ENCODE measurements at places on chromosomes 13 and 19.

DNA sequence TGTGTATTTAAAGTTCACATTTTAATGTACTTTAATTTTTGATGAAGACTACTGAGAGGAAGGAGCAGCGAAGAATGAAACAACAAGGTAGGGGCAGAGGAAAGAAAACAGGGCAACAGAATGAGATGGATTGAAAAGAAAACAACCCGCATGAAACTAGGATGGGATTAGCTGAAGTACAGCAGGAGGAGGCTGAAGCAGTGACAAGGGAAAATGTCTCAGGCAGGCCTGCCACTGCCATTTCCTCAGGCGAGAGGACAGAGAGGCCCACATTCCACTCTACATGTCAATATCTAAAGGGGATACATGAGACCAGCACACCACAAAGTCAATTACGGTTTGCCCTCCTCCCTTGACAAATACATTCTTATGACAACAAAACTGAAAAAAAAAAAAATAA, 1703.2 kb downstream of the EFNB2 start:
- no peak overlapping the region for H3K27ac ChIP-seq
- H3K4me1 ChIP-seq, result no peaks in the 10 kb centered on the region
- DNase-seq, result no peak
- H3K36me3 ChIP-seq, result no peaks in the 10 kb centered on the region

DNA sequence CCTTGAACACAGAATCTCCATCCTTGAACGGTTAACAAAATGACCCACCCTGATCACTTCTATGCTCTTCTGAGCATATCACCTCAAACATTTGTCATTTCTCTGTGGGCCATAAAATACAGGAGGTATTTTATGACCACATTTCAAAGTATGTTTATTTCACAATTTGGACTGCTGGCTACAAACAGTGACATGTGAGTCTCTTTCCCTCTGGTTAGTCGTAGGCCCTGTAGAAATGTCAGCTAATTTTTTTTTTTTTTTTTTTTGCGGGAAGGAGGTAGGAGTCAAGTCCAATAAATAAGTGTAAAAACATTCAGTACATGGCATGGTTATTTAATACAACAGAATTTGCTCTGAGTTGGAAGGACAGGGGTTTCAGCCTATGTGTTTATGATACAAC, 70.7 kb downstream of the FOXO1 start:
- no peak overlapping the region for H3K27ac ChIP-seq
- H3K4me1 ChIP-seq, result peaks cover 8% of the 10 kb centered on the region
- no peak overlapping the region for H3K4me3 ChIP-seq
- no peaks in the 10 kb centered on the region for H3K36me3 ChIP-seq
- no peak for DNase-seq

DNA sequence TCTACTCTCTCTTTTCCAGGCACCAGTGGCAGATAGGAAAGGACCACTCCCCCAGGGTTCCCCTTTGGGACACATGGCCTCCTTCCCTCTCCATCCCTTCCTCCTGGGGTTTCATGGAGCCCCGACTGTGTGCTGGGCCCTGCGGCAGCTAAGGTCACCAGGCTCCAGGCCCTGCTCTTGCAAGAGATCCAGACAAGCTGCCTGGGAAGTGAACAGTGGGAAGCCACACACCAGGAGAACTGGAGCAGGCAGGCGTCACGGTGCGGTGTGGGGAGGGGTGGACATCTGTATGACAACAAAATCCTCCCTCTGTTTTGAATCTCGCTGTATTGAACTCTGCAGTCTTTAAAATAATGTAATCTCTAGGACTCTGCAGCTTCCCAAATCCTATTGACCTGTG, 330.1 kb downstream of the UQCRFS1 start:
- H3K27ac ChIP-seq, result no peak overlapping the region
- no peak overlapping the region for H3K4me3 ChIP-seq
- no peak for DNase-seq

DNA sequence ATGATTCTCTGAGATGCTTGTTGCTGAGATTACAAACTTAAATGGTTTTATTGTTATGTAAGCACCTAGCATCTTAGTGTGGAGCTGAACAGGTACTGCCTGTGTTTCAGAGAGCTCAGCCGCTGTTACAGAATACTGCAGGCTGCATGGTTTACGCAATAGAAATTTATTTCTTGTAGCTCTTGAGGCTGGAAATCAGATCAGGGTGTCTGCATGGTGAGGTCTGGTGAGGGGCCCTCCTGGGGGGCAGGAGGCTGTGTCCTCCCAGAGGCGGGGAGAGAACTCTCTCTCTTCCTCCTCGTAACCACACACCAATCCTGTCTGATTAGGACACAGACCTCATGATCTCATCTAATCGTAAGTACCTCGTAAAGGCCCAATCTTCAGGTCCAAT, 13.1 kb downstream of the ATP11A start:
- DNase-seq, result no peak
- peaks cover 17% of the 10 kb centered on the region for H3K4me1 ChIP-seq
- H3K4me3 ChIP-seq, result no peak overlapping the region
- no peak overlapping the region for H3K27ac ChIP-seq
- H3K36me3 ChIP-seq, result no peaks in the 10 kb centered on the region

GRCh38 chr13:114114006-114114640, 18.3 kb downstream of the RASA3 start:
- H3K27me3 ChIP-seq, result no peaks in the 10 kb centered on the region
- peaks cover 43% of the 10 kb centered on the region for H3K4me1 ChIP-seq
- H3K36me3 ChIP-seq, result no peaks in the 10 kb centered on the region
- DNase-seq, result no peak

GRCh38 chr19:1445932-1446712, 3.8 kb upstream of the APC2 start:
- peak; percentile 79 for DNase-seq
- no peak overlapping the region for H3K27ac ChIP-seq
- peaks cover 21% of the 10 kb centered on the region for H3K36me3 ChIP-seq
- peaks cover 46% of the 10 kb centered on the region for H3K4me1 ChIP-seq

- H3K27me3 ChIP-seq, result no peaks in the 10 kb centered on the region
- no peaks in the 10 kb centered on the region for H3K36me3 ChIP-seq
- H3K4me1 ChIP-seq, result no peaks in the 10 kb centered on the region
- no peak for DNase-seq
- no peak overlapping the region for H3K27ac ChIP-seq
- no peak overlapping the region for H3K4me3 ChIP-seq
Observed at GRCh38 chr13:29543230-29544215, 52.0 kb downstream of the SLC7A1 start.

GRCh38 chr13:111423168-111423785, 102.8 kb downstream of the TEX29 start:
- no peak overlapping the region for H3K27ac ChIP-seq
- H3K4me1 ChIP-seq, result no peaks in the 10 kb centered on the region
- DNase-seq, result no peak
- no peak overlapping the region for H3K4me3 ChIP-seq
- no peaks in the 10 kb centered on the region for H3K36me3 ChIP-seq

GRCh38 chr13:49521224-49521623, 25.5 kb downstream of the PHF11 start:
- no peak overlapping the region for H3K4me3 ChIP-seq
- H3K27me3 ChIP-seq, result no peaks in the 10 kb centered on the region
- no peak for DNase-seq
- H3K36me3 ChIP-seq, result peaks cover 93% of the 10 kb centered on the region

DNA sequence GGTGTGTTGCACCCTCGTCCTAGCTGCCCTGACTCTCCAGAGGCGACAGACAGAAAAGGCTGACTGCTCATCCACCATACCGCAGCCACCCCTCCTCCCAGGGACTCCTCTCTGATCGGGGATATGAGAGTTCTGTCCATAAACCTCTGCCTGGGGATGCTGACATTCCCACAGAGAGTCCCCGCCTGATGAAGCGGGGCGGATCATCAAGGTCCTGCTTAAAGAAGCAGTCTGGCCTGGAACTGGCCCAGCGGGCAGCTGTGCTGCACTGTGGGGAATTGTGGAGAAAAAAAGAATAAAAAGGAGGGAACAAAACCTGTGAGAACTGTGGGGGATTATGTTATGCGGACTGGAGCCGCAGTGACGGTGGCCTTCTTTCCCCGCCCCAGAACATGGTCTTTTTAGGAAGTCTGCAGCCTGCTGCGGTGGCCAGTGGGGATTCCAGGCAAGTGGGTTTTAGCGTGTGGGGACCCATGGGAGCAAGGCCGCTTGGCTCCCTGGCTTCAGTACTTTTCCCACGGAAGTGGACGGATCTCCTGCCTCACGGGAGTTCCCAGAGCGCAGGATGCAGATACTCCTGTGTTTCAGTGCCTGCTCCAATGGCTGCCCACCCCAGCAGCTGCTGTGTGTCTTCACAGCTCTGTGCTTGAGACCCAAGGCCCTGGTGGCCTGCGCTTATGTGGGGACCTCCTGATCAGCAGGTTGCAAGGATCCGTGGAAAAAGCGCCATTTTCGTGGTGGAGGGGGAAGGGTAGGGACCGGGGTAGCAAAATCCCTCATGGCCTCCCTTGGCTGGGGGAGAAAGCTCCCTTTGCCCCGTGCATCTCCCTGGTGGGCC, 1456.2 kb upstream of the SLC10A2 start:
- no peaks in the 10 kb centered on the region for H3K36me3 ChIP-seq
- H3K4me1 ChIP-seq, result no peaks in the 10 kb centered on the region
- DNase-seq, result no peak
- H3K4me3 ChIP-seq, result no peak overlapping the region
- no peak overlapping the region for H3K27ac ChIP-seq
- H3K27me3 ChIP-seq, result no peaks in the 10 kb centered on the region

DNA sequence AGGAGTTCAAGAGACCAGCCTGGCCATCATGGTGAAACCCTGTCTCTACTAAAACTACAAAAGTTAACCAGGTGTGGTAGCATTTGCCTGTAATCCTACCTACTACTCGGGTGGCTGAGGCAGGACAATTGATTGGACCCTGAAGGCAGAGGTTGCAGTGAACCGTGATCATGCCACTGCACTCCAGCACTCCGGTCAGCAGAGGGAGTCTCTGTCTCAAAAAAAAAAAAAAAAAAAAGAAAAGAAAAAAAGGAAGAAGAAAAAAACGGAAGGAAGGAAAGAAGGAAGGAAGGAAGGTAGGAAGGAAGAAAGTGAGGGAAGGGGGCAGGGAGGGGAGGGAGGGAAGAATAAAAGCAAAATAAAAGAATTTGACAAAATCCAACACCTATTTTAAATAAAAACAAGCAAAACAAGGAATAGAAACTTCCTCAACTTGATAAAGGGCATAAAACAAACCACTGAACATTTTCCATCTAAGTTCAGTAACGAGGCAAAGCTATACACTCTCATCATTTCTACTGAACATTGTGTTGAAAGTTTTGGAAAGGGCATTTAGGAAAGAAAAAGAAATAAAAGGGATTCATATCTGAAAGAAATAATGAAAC, 411.6 kb upstream of the SLITRK5 start:
- no peak for DNase-seq
- no peak overlapping the region for H3K27ac ChIP-seq
- H3K27me3 ChIP-seq, result no peaks in the 10 kb centered on the region

DNA sequence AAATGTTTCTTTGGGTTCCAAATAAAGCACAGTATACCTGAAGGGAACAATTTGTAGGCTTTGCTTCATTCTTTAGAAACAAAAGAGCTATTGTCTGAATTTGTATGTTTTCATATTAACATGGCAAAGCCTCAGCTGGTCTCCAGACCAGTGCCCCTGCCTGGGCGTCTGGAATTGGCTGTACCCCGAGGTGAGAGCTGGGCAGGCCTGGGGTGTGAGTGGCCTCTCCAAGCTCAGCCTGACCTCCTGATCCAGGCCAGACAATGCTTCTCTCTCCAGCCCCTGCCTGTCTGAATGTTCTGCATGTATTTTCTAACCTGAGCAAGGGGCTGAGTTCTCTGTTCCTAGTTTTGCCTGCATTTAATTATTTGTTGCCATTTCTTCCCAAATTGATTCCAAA, 66.3 kb upstream of the MCF2L start:
- H3K27ac ChIP-seq, result peak overlapping the region; percentile 59
- DNase-seq, result no peak
- H3K36me3 ChIP-seq, result no peaks in the 10 kb centered on the region
- peaks cover 19% of the 10 kb centered on the region for H3K4me1 ChIP-seq
- H3K4me3 ChIP-seq, result no peak overlapping the region

GRCh38 chr13:77222000-77222690, 104.7 kb downstream of the MYCBP2 start:
- H3K27ac ChIP-seq, result no peak overlapping the region
- H3K4me3 ChIP-seq, result no peak overlapping the region
- no peak for DNase-seq
- peaks cover 69% of the 10 kb centered on the region for H3K36me3 ChIP-seq

DNA sequence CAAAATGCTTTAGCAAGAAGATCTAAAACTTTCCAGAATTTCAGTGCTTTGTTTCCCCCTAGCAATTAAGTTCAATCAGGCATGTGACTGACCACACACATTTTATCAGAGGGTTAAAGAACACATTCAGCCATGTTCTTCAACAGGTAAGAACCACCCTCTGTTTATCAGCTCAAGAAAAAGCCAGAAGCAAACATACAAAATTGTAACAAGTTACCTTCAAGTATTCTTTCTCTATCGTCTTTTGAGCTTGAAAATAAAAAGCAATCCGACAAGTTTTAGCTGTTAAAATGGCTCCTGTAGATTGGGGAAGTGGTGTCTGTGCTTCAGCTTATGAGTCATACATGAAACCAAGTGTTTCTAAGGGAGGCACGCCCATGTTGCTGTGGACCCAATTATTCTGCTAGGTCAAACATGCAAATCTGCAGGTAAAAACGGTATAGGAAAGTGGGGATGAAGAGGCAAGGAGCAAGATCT, at the start of gene ELF1:
ELF1 (minus strand) TSS at position 306 of the 477 bp plus-strand sequence. CDS start 37,262 bp downstream, outside the sequence.
- H3K4me3 ChIP-seq, result peak within 1 kb of the TSS; percentile 36
- peaks cover 11% of the 10 kb centered on the region for H3K4me1 ChIP-seq
- DNase-seq, result peak; percentile 93
- H3K36me3 ChIP-seq, result no peaks in the 10 kb centered on the region
- H3K27me3 ChIP-seq, result no peaks in the 10 kb centered on the region
- H3K27ac ChIP-seq, result peak within 1 kb of the TSS; percentile 85

DNA sequence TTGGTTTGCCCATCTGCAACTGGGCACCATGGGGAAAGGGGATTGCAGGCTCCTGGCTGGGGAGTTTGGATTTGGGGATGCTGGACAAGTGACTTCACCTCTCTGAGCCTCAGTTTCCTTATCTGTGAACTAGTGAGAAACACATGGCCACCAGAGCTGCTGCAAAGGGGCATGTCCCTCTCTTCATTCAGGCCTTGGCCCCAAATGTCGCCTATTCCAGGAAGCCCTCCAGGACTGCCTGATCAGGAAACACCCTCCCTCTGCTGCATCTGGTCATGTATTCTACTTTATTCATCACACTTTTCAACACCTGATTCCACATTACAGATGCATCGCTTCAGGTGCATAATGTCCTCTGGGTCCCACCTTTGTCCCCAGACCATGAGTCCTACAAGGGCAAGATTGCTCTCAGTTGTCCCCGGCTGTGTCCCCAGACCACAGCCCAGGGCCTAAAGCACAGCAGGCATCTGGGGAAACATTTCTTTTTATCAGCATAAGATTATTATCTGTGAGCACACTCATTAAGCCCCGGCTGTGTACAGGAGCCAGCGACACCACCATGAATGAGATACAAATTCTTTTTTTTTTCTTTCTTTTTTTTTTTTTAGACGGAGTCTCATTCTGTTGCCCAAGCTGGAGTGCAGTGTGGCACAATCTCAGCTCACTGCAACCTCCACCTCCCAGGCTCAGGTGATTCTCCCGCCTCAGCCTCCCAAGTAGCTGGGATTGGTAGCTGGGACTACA, 37.5 kb downstream of the ARRDC2 start:
- H3K27me3 ChIP-seq, result no peaks in the 10 kb centered on the region
- no peak for DNase-seq
- H3K4me1 ChIP-seq, result peaks cover 38% of the 10 kb centered on the region
- H3K36me3 ChIP-seq, result no peaks in the 10 kb centered on the region
- H3K4me3 ChIP-seq, result peak overlapping the region; percentile 36

- no peak overlapping the region for H3K4me3 ChIP-seq
- DNase-seq, result no peak
- no peaks in the 10 kb centered on the region for H3K4me1 ChIP-seq
- H3K27me3 ChIP-seq, result no peaks in the 10 kb centered on the region
- no peak overlapping the region for H3K27ac ChIP-seq
- H3K36me3 ChIP-seq, result no peaks in the 10 kb centered on the region
Observed at GRCh38 chr13:101390461-101390860, 25.8 kb downstream of the NALCN start.
